ENCODE measurements at places on chromosomes 6 and 20.

- no peak for DNase-seq
Observed at GRCh38 chr6:13098793-13099570, 229.4 kb downstream of the TBC1D7 start.

DNA sequence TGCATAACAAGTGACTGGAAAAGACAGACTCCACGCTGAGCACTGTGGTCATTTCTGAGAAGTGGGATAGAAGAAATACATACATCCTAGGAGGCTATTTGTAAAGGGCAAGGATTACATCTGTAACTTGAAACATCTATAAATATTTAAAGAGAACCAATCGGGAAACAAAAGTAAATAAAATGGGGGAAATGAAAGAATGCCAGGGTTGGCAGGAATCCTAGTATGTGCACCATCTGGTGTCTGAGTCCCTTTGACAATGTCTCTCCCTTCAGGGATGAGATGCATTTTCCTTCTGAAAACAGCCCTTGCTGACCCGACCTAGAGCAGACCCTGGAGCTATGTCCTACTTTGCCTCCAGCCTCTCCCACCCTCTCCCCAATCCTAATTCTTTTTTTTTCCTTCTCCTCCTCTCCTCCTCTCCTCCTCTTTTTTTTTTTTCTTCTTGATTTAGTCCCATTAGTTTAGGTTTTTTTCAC lies 53.2 kb downstream of the VSTM2L start:
- DNase-seq: no peak

DNA sequence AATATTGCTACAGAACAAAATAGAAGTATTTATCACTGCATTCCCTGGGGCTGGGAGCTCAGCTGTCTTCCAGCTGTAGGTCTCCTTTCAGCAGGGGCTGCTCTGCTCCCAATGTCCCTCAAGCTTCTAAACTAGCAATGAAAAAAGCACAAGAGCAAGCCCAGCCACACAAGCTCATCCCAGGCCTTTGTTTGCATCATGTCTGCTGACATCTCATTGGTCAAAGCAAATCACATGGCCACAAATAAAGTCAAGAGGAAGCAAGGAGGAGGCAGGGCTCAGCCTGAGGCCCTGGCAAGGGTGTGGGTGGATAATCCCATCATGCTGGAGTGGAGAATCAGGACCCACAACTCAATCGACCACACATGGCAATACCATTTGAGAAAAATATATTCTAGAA lies 2.2 kb upstream of the BFSP1 start:
- DNase-seq: no peak

DNA sequence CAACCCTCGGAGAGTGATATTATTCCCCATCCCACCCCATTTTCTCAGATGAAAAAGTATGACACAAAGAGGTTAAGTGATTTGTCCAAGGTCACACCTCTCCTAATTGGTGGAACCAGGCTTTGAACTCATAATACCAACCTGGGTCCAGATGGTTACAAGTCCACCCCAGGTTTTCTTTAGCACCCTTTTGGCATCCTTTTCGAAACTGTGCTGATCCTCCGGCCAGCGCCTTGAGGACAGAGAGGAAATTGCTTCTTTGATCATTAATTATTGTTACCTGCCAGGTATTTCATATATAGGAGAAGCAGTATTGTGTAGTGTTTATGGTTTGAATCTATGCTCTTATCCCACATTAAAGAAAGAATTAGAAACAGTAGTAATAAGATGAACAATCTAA lies 29.3 kb upstream of the PDYN start:
- DNase-seq: no peak

DNA sequence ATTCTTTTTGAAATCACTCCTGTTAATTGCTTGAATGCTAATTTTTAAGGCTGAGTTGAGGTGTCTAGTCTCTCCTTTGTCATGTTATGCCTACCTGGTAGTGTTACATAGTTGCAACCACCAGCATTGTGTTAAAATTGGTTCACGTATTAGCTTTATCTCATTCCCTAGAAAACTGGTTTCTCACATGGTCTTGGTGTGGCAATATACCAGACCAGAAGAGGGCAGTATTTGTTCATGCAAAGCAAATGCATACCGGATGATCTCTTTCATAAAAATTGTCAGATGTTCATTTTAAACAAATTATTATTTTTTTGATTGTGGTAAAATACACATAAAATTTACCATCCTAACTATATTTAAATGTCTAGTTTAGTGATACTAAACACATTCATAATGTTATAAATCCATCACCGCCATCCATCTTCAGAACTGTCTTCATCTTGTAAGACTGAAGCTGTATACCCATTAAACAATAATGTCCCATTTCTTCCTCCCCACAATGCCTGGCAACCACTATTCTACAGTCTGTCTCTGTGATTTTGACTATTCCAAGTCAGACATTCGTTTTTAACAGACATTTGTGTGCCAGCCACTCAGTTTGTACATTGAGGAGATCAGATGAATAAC lies 92.8 kb downstream of the ATRN start:
- DNase-seq: peak; percentile 25

- DNase-seq: no peak
Observed at GRCh38 chr6:38273325-38273724, 366.4 kb downstream of the BTBD9 start.

GRCh38 chr6:42259841-42260395 lies 42.3 kb upstream of the MRPS10 start:
- DNase-seq: no peak

DNA sequence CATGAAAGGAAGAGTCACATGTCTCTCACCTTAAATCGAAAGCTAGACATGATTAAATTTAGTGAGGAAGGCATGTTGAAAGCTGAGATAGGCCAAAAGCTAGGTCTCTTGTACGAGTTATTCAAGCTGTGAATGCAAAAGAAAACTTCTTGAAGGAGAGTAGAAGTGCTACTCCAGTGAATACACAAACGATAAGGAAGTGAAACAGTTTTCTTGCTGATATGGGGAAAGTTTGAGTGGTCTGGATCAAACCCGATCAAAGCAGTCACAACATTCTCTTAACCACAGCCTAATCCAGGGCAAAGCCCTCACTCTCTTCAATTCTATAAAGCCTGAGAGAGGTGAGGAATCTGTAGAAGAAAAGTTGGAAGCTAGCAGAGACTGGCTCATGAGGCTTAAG lies 1.9 kb upstream of the TPD52L1 start:
- DNase-seq: no peak

GRCh38 chr6:148179786-148180185 lies 162.9 kb upstream of the SASH1 start:
- no peak for DNase-seq

GRCh38 chr6:155120034-155120433 lies 124.9 kb downstream of the TIAM2 start:
- no peak for DNase-seq

DNA sequence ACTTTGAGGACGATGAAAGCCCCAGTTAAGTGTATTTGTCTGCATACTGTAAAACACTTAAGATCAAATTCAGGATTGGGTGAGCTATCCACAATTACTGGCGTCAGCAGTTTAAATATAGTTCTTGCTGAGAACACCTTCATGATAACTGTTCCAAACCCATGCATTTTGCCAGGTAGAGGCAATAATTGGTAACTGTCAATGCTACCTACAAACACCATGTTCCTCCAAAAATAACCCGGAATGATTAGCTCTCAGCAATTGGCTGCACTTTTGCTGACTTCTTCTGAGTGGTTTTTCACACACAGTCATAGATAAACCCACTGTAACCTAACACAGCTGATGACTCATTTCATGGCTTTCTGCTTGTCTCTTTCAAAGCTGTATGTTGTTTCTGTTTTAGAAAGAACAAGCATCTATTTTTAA lies 1358.6 kb upstream of the GJE1 start:
- no peak for DNase-seq

DNA sequence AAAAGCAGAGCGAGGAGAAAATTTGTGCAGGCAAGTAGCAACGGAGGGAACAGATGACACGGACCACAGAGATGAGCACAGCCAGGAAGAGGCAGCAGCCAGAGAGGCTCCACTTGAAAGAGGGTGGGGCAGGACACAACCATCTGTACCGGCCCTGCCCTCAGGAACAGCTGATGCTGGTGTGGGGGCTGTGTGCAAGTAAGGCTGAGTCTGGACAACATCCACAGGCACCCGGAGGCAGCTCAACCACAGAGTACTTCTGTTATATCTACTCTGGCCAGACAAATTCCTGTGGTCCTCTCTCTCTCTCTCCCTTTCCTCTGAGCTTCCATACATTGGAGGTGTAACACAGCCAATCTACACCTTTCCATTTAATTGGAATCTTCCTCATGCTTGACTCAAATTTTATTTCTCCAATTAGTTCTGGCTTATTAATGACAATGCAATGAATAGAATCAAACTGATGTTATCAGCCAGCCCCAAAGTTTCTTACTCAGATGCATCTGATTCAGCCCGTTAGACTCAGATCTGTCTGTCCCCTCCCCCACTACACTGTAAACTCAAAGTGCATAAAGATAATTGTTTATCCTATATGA lies 24.9 kb downstream of the KIF13A start:
- DNase-seq: no peak

DNA sequence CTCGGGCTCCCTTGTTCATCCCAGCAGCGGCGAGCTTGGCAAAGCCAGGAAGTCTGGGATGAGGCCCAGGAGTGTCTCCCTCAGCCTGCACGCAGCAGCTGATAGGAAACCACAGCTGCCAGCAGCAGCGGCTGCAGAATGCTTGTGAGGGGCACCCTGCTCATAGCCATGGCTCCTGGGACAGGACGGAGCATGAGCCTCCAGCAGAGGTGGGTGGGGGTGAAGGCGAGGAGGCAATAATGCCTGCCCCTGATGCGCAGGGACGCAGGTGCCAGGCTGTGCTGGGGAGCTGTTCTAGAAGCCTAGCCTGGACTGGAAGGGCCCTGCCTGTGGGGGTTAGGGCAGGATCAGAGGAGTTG lies 157.9 kb downstream of the CD83 start:
- no peak for DNase-seq

GRCh38 chr20:58202044-58202443 lies 26.4 kb downstream of the ANKRD60 start:
- no peak for DNase-seq

DNA sequence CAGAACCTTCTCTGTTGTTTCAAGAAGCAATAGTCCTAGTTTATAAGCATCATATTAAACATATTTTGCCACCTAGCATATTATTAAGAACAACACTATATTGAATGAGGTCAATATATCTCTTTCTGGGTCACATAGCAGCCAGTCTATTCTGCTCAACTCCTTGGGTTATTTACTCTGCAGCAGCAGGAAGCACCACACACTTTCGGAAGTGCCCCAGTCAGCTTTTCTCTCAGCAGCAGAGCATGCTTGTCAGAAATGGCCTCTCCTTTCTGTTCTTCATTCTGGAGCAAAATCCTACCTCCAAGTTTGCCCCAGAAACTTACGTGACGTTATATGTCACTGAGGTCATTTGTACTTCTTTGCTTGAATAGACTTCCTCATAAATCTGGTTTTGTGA lies 22.7 kb downstream of the CFAP206 start:
- no peak for DNase-seq

- no peak for DNase-seq
Observed at GRCh38 chr6:87701344-87701675, 723 bp downstream of the AKIRIN2 start.

DNA sequence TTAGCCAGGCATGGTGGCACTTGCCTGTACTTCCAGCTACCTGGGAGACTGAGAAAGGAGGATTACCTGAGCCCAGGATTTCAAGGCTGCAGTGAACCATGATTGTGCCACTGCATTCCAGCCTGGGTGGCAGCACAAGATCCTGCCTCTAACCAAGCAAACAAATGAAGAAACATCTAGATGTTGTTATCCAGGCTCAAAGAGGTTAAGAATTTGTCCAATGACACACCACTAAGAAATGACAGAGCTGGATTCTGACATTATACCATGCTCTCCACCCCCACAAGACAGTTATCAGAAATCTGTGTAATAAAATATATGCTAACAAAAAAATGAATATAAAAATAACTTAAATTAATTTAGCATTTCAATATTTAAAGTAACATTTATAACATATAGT lies 925.5 kb upstream of the SLC35B3 start:
- no peak for DNase-seq

GRCh38 chr6:156842598-156843250 lies 65.5 kb downstream of the ARID1B start:
- no peak for DNase-seq

DNA sequence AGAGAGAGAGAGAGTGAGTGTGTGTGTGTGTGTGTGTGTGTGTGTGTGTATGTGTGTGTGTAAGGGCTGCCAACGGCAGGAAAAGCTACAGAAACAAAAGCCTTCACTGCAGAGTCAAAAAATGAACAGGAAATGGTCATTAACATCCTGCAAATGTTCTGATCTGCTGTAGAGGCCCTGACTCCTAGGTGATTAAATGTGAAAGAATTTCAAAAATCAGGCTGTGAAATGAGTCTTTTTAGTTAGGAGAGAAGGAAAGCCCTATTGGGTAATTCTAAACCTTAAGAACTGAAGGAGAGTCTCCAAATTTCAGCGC lies 166.5 kb upstream of the MYLIP start:
- no peak for DNase-seq

DNA sequence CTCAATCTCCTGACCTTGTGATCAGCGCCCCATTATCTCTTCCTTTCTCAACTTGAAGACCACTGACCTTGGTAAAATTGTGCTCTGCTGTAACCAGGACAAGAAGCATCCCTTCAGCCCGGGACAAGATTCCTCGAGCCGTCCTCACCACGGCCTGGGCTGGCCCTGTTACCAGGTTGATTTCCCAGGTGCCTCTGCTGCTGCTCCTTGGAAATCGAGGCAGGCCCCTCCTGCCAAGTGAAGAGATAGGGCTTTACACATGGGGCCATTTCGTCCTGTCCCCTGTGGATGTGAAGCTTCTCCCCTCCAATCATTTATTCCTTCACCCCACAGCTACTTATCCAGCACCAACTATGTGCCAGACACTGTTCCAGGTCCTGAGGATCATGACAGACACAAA lies 21.5 kb downstream of the RAB44 start:
- DNase-seq: no peak

DNA sequence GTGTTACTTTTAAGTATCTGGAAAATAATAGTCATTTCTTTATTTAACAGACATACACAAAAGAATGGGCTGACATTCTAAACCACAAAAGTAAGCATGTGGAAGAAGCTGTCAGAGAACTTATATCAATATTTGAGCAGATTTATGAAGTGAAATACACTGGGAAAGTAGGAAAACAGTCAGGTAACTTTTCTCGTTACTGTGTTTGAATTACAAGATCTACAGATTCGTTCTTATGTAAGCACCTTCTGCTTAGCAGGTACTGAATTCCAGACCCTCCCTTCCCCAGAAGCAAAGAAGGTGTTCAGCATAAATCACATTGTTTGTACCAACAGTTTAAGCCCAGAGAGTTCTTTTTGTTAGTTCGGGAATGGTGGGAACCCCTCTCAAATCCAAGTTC lies 88.0 kb downstream of the DNAH8 start:
- no peak for DNase-seq

DNA sequence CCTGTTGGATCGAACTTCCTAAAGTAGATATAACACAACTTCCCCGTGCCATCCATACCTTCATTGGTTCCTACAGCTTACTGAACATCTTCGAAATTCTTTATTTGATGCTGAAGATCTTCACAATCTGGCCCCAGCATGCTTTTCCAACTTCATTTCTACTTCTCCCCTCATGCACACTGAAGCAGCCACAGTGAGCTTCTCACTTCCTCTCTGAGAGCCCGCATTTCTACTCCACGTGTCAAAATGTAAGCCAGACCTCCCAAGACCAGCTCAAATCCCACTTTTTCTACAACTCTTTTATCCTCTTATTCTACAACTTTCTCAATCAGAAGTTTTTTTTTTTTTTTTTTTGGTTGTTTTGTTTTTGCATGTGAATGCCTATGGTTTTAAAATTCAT lies 254.7 kb downstream of the GMPR start:
- DNase-seq: no peak

All from NCI-H1436 (cell line).